Urinary bladder (tissue), 4 donors: ENCODE measurements at places on chromosomes 6 and 20. TPM values are rescaled to one million over a fixed set of nuclear protein-coding genes. Genes with fewer than 3 reads are reported as not detected.

SLC17A1 gene
- polyA plus RNA-seq, result not detected

DNA sequence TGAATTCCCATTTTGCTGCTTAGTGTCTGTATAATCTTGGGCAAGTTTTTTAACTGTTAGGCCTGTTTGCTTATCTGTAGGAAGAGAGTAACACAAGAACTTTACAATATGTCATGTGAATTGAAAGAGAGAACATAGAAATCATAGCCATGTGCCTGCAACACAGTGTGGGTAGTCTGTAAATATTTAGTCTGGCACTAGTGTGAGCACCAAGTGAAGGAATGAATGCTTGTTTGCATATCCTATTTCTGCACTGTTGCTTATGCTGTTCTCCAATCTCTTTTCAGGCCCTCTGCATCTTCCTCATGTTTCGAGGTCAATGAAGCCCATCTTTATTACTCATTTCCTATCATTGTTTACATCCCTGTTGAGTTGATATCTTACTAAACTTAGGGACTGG, 49.2 kb downstream of the CBFA2T2 start:
- DNase-seq, result no peak

- no peak for DNase-seq
These were observed 6.2 kb downstream of the ZBTB2 start for GRCh38 chr6:151385177-151385576.

DNA sequence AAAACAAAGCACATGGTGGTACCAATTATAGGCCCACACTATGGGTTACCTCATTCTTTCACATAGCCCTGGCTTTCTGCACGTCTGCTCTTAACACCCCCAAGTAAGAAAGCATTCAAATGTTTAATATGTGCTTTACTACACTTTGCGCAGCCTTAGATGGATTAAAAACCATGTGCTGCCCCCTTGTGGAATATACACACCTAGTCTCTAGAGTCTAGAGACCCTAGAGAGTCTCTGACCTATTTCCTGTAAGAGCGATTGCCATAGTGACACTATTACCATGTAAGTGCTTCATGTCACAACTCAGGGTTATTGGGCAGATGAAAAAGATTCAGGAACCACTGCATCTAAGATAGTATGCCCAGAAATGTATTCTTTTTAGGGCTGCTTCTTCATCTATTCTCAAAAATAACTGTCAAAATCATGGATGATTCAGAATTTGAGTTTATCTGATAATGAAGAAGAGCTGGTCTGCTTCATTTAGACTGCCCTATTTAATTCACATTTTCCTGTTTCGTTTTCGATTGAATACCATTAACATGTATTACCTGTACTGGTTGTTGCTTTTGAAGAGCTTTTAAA, 186.3 kb downstream of the ADGB start:
- DNase-seq, result no peak

DNA sequence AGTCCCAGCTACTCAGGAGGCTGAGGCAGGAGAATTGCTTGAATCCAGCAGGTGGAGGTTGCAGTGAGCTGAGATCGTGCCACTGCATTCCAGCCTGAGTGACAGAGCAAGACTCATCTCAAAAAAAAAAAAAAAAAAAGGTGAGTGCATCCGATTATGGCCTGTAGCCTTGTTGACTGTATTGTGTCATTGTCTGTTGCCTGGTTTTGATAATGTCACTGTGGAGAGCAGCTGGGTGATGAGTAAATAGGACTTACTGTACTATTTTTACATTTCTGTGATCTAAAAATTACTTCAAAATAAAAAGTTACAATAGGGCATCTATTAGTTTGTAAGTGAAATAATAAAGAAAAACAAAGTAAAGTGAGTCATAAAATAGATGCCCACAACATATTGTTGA, 134.1 kb upstream of the SALL4 start:
- no peak for DNase-seq

DNA sequence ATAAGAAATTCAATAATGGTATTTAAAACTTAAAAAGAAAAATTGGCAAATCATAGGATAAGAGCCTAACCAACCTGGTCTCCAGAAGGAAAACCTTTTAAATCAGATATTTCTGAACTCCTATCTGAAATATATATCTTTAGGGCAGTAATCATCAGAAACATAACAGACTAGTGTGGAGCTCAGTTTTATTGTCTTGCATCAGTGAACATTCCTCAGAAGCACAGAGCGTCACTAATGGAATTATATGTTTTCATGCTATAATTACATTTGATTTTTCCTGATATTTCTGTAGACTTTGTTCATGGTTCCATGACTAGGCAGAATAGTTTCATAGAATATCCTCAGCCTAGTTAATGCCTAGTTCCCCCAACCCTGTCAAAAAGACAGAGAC, 262.2 kb downstream of the EYA4 start:
- no peak for DNase-seq
